ENCODE measurements at places on chromosomes 4 and X.

DNA sequence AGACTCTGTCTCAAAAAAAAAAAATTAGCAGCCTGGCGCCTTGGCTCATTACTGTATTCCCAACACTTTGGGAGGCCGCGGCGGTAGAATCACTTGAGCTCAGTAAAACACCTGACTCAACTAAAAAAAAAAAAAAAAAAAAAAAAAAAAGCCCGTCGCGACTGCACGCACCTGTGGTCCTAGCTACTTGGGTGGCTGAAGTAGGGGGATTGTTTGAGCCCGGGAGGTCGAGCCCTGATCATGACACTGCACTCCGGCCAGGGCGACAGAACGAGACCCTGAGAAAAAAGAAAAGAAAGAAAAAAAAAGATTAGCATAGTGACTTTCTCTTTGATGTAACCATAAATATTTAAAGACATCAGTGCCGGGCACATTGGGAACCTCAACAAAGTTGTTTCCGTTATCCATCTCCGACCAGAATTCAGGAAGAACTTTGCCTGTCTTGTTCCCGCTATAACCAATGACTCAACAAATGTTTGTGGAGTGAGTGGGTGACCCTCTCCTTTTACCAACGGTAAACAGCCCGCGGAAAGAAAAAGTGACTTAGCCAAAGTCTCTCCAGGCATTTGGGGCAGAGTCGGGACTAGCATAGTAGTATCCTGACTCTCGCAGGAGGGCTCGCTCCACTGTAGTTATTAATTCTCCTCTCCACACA, 553 bp upstream of the MED28 start:
- DNase-seq, result no peak

DNA sequence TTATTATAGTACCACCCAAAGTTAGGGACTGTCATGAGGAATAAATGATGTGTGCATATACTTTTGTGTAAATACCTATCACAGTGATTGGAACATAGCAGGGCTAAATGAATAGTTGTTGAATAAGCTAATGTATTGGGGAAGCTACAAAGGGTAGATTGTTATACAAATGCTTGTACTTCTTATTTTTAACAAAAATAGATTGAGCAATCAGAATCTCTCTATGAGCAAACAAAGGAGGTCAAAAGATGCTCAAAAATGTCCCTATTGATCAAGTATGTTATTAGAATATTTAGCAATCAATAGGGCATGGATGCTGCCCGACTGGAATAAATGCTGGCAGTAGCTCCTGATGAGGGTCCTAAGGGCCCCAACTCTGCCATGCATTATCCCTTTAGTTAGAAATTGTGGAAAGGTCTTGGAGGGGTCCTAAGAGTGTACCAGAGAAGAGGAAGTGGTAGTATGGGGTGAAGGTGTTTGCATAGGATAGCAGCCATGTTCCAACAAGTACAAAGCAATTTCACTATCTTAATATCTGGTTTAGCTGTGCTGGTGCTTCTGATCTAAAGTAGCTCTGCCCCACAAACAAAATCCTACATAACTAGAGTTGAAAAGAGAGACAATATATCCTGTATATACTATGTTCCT, 33.1 kb upstream of the TAPT1 start:
- DNase-seq, result no peak

- no peak for DNase-seq
Observed at GRCh38 chr4:115505326-115505725, 391.9 kb upstream of the NDST4 start.

DNA sequence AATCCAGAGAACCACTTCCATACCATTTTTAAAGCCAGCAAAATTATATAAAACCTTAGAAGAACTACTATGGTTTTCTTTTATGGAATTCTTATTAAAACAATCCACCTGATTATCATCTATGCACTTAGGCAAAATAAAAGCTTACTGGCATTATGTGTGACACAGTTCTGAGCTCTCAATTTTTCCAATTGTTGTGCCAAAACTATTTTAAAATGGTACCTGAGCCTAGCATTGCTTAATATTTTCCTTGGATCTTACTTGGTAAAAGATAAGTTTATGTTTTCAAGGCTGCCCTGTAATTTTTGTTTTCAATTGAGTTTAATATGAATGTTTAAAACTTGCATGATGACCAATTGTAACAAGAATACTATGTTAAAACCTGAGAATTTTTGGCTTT, 201.3 kb downstream of the MAD2L1 start:
- DNase-seq, result no peak

- DNase-seq, result no peak
Observed at GRCh38 chr4:6730603-6731317, 14.8 kb downstream of the BLOC1S4 start.

Data from stimulated activated CD8-positive, alpha-beta memory T cell treated with anti-CD3 and anti-CD28 coated beads, Interleukin-2, amount 100 ng/mL, for 1 hour (primary cell).